ENCODE measurements at places on chromosomes 2 and 18.

- no peak for DNase-seq
These were observed 65.1 kb upstream of the SLC66A3 start for GRCh38 chr2:11090187-11090586.

GRCh38 chr2:78077633-78078032 is 555.5 kb upstream of the LRRTM4 start:
- no peak for DNase-seq

DNA sequence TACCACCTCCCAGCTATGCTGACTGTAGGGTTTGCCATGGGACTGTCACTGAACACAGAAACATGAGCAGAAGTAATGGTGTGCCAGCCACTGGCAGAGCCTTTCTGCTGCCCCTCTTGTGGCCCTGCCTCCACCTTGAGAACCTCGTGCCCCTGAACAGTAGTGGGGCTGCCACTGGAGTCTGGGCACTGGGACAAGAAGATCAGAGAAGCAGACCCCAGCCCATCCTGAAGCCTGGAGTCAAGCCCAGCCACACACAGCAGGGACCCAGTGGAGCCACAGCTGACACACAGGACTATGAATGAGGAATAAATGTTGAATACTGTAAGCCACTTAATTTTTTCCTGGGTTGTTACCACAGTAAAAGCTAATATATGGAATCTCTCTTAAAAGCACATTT is 159.6 kb downstream of the NCKAP5 start:
- no peak for DNase-seq

DNA sequence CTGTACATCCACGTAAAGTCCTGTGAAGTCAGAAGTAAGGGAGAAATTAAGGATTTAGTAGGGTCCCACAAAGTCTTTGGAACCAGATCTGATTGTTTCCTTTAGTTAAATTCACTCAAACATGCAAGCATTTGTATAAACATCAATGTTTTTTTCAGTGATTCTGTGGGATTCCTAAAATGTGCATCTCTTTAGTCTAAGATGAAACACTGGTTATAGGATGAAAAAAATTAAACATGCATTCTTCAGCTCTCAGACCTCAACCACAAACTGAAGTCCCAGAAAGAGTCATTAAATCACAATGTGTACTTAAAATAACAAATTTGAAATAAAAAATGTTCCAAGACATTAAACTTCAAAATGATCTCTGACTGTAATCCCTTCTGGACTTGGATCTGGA is 76.5 kb upstream of the APCDD1 start:
- no peak for DNase-seq

GRCh38 chr2:57107353-57107752 is 923.6 kb downstream of the CCDC85A start:
- DNase-seq, result no peak

DNA sequence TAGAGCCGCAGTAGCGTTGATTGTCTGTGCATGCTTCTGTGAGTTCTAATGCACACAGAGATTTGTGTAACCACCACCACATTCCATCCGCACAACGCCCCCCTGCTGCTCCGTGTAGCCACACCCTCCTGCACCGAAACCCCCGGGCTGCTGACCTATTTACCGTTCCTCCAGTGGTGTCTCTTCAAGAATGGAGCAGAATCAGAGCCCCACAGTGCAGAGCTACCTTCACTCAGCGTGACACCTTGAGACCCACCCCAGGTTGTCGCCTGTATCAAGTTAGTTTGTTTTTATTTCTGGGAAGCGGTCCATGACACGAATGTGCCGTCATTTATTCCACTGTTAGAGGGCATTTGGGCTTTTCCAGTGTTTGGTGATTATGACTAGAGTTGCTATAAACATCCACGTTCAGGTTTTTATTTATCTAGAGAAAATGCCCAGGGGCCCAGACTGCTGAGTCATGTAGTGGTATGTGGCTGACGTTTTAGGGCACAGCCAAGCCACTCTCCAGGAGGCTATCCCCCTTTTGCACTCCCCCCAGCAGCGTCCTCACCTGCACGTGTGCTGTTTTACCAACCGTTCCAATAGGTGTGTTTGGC is 266.8 kb downstream of the NDUFA10 start:
- DNase-seq, result no peak

GRCh38 chr2:200308546-200309295 is 2.2 kb downstream of the SPATS2L start:
- no peak for DNase-seq

DNA sequence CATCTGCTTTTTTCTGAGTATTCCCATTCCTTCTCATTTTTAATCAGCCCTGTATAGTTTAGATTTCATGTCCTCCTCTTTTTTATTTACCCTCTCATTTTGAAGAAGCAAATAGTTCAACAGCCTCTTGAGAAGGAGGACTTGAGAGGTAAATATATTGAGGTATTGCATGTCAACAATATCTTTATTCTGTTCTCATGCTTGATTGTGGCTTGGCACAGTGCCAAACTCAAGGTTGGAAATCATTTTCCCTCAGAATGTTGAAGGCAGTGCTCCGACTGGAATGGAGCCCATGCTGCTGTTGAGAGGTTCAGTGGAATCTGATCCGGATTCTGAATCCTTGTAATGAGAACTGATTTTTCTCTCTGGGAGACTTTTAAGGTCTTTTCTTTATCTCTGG is 31.0 kb upstream of the GALNT3 start:
- DNase-seq, result no peak

DNA sequence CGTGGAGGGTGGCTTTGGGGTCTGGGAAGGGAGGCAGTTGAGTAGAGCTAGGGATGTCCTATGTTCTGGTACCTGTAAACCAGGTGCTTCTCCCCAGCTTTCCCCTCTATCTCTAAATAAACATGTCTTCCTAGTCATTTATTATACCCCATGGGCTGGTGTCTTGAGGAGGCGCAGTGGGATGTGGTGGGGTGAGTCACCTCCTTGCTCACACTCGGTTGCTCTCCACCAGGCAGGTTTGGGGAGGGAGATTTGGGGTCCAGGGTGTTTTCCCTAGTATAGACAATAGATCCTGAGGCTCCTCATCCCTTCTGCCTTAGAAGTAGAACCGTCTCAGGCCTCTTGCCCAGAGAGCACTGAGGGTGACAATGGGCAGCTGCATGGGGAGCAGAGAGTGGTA is 5.1 kb downstream of the PSD4 start:
- DNase-seq, result peak; percentile 51

GRCh38 chr18:43588838-43589237 is 311.5 kb upstream of the SYT4 start:
- no peak for DNase-seq
